Stimulated activated CD4-positive, alpha-beta T cell treated with anti-CD3 and anti-CD28 coated beads, Interleukin-4, amount 100 ng/mL, for 4 hours (primary cell): ENCODE measurements at places on chromosomes 11 and 22.

GRCh38 chr11:122637541-122637940, 18.0 kb upstream of the UBASH3B start:
- no peak for DNase-seq

GRCh38 chr11:8719211-8719649, 36.6 kb downstream of the RPL27A start:
- DNase-seq: no peak

DNA sequence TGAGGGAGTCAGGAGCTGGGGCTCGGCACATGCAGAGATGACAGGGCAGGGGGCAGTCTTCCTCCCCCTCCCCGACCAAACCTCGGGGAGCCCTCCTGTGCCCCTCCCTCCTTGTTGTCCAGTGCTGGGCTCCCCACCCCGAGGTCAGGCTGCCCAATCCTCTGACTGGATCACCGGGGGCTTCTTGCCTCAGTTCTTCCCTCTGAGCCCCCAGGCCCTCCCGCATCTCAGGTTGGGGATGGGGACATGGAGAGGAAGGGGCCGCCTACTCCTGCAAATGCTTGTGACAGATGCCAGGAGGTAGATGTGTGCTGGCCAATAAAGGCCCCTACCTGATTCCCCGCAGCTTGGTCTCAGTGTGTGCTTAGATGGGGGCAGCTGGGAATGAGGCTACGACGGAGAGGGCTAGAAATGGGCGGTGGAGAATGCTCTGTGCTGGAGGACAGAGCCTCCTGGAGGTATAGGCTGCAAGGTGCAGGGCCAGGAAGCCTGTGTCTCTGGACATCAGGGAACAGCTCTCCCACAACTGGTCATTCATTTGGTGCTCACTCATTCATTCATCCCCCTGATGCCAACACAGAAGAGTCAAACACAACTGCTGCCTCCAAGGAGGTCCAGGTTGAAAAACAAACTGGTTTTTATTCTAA, 8.4 kb downstream of the RHBDD3 start:
- no peak for DNase-seq

DNA sequence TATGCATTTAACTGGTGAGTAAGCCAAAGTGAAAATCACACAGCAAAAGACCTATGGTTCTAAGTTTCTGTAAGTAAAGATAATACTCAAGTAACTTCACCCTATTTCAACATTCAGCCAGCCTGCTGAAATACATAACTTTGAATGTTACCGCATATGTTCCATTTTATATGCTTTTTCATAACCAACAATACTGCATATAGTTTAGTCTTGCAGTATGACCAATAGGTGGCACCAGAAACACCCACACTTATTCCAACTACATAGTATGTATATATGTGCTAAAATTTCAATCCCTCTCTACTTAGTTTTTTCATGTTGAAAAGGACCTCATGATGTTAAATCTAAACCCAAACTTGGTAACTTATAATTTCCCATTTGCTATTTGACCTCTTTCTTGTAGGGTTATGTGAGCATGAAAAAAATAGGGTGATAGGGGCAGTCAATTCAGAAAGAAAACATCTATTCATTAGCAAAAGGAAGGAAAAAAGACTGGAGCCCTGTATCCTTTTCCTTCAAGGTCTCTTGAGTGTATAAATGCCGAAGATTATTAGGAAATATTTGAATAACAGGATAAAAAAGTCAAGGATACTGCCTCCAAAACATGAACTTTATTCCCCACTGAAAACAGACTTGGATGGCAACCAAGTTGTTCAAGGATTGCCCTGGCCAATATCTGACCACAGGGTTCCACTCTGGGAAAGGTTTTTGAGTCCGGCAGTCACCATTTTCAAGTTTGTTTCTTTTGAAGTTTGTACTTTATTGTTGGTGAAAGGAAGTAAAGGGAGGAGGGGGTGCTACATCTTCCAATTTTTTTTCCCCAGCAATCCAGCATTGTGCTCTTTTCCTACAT, 23.8 kb upstream of the FZD4 start:
- DNase-seq: no peak

GRCh38 chr11:15883455-15883920, 472.9 kb downstream of the SOX6 start:
- DNase-seq: no peak

GRCh38 chr11:128502726-128503125, 84.6 kb downstream of the ETS1 start:
- no peak for DNase-seq

- DNase-seq: peak; percentile 65
Observed at GRCh38 chr22:35430897-35431322, 31.0 kb downstream of the MCM5 start.

- DNase-seq: no peak
Observed at GRCh38 chr11:103110391-103110790, 1.2 kb downstream of the DYNC2H1 start.

- DNase-seq: no peak
Observed at GRCh38 chr22:49503896-49504521, 323.7 kb downstream of the BRD1 start.

- DNase-seq: peak; percentile 18
Observed at GRCh38 chr11:44726283-44727113, at the start of gene TSPAN18. TSS of gene TSPAN18 (plus strand) at chr11:44726962. CDS start at chr11:44906417, 179,455 bp downstream.

GRCh38 chr22:44383064-44383575, 70.4 kb upstream of the SHISAL1 start:
- no peak for DNase-seq

DNA sequence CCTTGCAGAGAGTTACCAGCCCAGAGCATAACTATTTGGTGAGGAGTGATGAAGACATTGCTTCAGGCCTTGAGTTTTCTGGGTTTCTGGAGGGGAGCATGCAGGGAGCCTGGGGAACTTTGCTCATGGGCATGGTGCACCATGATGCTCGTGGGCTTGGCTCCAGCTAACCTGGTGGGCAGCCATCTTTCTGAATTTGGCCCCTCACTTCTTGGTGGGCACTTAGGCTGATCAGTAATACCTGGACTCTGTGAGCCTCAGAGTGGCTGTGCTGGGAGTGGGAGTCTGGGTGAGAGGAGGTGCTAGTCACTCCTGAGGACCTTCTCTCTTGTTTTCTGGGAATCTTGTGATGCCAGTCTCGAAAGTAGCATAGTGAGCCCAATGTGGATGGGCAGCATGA, 30.6 kb downstream of the AMPD3 start:
- no peak for DNase-seq

DNA sequence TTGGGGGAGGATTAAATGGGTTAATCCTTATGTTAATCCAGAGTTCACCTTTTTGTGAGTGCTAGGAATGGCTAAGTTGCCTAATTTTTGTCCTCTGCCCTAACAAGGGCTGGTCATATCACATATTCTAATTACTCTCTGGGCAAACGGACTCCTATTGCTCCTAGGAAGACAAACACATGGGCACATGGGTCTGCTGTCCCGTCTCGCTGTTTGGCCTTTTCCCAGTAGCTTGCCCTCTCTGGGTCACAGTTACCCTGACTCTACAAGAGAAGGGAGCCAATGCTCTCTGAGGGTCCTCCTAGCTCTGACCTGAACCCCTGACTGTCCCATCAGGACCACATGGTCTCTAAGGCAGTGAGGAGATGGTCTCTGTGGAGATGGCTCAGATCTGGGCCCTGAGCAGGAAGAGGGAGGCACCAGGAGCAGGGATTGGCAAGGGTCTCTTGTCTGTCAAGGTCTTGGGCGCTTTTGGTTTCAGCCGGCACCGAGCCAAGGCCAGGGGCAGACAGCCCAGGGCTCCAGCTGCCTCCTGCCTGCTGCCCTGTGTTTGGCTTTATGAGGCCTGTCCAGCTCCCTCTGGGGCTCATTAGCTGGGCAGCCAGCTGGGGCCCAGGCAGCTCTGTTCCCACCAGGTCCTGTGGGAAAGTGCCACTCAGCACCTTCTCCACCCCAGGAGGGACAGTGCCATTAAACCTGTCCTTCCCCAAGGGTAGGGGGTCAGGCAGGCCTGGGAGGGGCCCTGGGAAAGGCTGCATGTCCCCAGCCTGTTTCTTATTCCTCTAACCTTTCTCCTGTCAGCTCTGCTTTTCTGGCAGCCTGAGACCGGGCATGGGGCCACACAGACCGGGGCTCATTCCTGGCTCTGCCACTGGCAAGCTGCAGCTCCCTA, 559.9 kb downstream of the MN1 start:
- DNase-seq: no peak

DNA sequence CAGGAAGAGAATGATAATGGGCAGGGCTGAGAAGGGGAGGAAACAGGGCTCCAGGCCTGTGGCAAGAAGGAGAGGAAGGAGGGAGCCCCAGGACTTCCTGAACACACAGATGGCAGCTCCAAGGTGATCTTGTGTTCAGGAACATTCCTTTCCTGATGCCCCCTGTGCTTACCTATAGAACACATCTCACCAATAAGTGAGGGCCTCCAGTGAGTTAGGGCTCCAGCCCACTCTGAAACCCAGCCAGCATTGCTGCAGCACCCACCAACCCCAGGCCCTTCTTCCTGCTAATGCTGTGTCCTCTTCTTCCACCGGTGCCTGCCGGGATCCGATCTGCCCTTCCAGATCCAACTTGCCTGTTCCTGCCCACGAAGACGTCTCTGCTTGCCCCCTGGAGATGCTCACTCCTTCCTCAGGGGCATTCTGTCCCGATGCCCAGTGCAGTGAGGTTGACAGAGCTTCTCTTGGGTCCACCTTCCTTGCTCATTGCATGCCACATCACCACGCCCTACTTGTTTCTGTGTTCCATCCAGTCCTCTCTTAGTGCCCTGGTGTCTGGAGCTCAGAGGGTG, 17.4 kb downstream of the ANKK1 start:
- DNase-seq: no peak

DNA sequence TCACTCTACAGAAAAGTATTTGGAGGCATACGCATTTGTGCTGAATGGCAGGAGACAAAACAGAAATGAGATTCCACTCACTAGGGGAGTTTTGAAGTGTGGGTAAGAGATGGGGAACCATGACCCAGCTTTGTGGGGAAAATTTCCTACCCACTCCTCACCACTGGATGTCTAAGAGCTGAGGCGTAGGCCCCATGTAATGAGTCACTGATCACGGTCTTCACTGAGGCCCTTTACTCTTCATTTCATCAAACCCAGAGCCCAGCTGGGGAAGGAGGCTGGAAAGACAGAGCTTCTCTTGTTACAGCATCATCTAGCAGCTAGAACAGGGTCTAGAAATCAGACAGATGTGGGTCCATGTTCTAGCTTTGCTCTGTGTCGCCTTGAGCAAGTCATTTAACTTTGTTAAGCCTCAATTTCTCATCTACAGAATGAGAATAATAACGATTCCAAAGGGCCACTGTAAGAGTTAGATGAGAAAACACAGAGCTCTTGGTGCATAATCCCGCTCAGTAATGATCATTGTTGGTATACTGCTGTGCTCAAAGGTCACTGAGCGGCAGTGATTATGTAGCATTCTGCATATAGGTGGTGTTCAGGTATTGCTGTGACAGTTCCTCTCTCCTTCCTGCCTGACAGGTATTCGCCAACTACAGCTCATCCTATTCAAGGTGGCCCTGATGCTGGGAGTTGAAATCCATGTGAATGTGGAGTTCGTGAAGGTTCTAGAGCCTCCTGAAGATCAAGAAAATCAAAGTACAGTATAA, 97.2 kb downstream of the MICAL2 start:
- DNase-seq: peak; percentile 25

DNA sequence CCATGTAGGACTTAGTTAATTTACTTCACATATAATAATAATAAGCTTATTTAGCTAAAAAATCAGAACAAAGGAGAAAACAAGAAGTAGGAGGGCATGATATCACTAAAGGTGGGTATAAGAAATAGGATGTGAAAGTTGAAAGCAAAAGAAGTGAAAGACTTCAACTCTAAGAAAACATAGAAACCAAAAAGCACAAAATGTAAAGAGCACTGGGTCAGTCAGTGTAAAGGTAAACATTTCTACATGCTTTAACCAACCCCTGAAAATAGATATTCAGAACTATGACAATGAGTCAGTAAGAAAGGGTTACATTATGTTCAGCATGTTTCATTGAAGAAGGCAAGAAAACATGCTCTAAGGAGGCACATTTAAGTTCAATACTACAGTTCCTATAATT, 298.8 kb downstream of the SWAP70 start:
- no peak for DNase-seq

- DNase-seq: no peak
Observed at GRCh38 chr11:20154381-20154780, 5.9 kb downstream of the DBX1 start.

DNA sequence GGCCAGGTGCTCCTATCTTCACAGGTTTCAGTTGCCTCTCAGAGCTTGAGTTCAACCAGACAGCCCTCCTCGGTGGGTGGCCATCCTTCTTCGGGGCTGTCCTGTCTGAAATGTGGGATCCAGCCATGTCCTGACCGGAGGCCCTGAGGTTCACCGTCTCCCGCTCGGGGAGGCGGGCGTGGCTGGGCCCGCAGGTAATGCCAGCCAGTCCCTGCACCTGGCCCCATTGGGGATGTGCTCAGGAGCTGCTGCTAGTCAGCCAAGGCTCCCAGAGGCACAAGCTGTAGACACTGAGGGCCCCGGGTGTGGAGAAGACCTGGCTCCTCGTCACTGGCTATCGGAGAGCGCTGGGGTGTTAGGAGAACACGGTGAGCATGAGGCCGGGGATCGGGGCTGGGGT, 32.6 kb downstream of the TSPAN4 start:
- no peak for DNase-seq

DNA sequence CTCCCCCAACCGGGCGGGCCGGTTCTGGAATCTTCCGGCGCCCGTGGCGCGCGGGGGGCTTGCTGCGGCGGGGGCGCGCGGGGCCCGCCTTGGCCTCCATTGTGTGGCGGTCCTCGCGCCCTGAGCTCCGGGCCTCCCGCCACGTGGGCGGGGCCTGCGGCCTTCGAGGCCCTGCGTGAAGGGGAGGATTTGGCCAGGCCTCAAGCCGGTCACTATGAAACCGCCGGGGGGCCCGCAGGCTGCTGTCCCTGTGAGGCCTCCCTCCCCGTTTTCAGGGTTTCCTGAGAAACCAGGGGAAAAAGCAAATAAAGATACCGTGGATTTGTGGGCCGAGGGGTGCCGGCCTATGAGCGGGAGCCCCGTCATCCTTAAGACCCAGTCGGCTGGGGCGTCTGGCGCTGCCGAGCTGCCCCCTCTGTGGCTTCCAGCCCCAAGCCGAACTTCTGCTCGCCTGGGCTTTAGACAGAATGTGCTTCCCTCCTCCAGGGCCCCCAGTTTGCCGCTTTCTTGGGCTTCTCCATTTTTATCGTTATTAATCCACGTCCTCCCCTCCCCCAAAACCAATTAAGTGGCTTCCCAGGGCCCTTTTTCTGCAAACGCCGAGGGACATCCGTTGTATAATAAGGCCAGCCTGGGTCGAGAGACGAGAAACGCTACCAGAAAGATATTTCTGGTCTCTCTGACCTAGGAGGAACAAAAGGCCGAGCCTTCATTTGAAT, 602 bp downstream of the EWSR1 start:
- peak; percentile 30 for DNase-seq

DNA sequence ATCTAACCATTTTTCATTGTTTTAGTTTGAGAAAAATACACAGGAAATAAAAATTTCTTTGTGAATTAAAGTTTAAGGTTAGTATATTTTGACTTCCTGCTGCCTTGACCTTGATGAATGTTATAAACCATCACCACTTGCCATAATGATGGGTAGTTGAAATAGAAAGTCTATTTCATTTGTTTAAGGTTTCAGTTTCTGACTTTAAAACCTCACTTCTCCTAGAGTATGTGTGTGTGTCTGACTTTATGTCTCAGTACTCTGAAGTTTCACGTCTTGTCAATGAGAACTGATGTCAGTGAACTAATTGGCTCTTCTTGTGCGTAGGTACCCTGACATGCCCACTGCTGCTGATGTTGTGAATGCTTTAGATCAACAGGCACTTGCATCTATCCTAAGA, 188.2 kb downstream of the METTL15 start:
- DNase-seq: no peak

- DNase-seq: no peak
Observed at GRCh38 chr11:65814131-65814985, 19.4 kb upstream of the SNX32 start.

- no peak for DNase-seq
Observed at GRCh38 chr11:103433386-103434072, 324.3 kb downstream of the DYNC2H1 start.

- no peak for DNase-seq
Observed at GRCh38 chr11:73343076-73343873, 32.9 kb upstream of the RELT start.
